Breast epithelium (tissue), 4 donors: ENCODE measurements at places on chromosomes 3 and 15.

DNA sequence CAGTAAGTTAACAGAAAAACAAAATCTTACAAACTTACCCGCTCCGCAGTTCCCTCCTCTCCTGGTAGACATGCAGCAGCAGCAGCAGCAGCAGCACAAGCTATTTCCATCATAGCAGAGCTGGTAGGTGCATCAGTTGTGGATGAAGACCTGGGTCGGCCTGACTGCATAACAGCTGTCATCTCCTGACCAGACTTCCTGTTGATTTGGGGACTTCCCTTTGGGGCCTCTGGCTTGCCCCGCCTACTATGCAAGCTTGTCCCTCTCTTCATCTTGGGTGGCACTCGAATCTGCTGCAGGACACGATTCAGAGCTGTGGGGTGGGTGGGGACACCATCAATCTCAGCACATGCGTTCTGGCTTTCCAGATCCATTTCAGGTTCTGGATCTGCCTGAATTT lies 65.7 kb downstream of the TMCC1 start:
- DNase-seq, result no peak
- H3K27ac ChIP-seq, result no peak overlapping the region
- no peaks in the 10 kb centered on the region for H3K36me3 ChIP-seq
- H3K27me3 ChIP-seq, result no peaks in the 10 kb centered on the region
- no peak overlapping the region for H3K4me3 ChIP-seq
- no peaks in the 10 kb centered on the region for H3K4me1 ChIP-seq

GRCh38 chr15:43527802-43528541 lies 10.6 kb downstream of the MAP1A start:
- H3K4me1 ChIP-seq, result no peaks in the 10 kb centered on the region
- H3K4me3 ChIP-seq, result no peak overlapping the region
- no peak overlapping the region for H3K27ac ChIP-seq
- H3K27me3 ChIP-seq, result no peaks in the 10 kb centered on the region
- DNase-seq, result no peak
- no peaks in the 10 kb centered on the region for H3K36me3 ChIP-seq

GRCh38 chr3:4907050-4907449 lies 72.2 kb upstream of the BHLHE40 start:
- no peaks in the 10 kb centered on the region for H3K36me3 ChIP-seq
- no peak for DNase-seq
- H3K4me3 ChIP-seq, result no peak overlapping the region
- no peaks in the 10 kb centered on the region for H3K4me1 ChIP-seq
- no peaks in the 10 kb centered on the region for H3K27me3 ChIP-seq

- H3K36me3 ChIP-seq, result no peaks in the 10 kb centered on the region
- no peaks in the 10 kb centered on the region for H3K27me3 ChIP-seq
- no peak for DNase-seq
- no peaks in the 10 kb centered on the region for H3K4me1 ChIP-seq
Measured at GRCh38 chr15:100252779-100253417, 88.9 kb downstream of the ADAMTS17 start.

- no peaks in the 10 kb centered on the region for H3K4me1 ChIP-seq
- DNase-seq, result no peak
- H3K27ac ChIP-seq, result peak overlapping the region; percentile 48
- H3K27me3 ChIP-seq, result no peaks in the 10 kb centered on the region
Measured at GRCh38 chr3:141076797-141077571, 25.8 kb downstream of the SPSB4 start.

DNA sequence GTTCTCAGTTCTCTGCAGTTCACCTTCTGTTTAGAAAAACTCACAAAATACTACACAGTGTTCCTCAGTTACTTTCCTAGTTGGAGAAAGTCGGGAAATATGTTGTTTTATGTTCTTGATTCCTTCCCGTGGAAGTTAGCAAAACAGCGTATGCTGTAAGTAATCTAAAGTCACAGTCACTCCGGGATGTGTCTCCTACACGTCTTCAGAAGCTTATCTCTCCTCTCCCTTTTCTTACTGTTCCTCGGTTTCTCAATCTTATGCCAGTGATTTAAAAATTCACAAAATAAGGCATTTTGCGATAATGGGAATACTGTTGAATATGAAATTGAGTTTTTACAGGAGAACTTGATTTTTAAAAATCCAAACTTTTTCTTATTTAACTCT lies 1.7 kb downstream of the HEG1 start:
- no peak for DNase-seq
- H3K4me3 ChIP-seq, result peak overlapping the region; percentile 75
- H3K27ac ChIP-seq, result peak overlapping the region; percentile 96

GRCh38 chr3:32963871-32964270 lies 12.4 kb downstream of the CCR4 start:
- no peaks in the 10 kb centered on the region for H3K36me3 ChIP-seq
- H3K4me1 ChIP-seq, result no peaks in the 10 kb centered on the region
- H3K27me3 ChIP-seq, result no peaks in the 10 kb centered on the region
- no peak overlapping the region for H3K4me3 ChIP-seq
- H3K27ac ChIP-seq, result no peak overlapping the region
- no peak for DNase-seq

- H3K4me1 ChIP-seq, result no peaks in the 10 kb centered on the region
- H3K4me3 ChIP-seq, result no peak overlapping the region
- H3K27ac ChIP-seq, result no peak overlapping the region
- H3K27me3 ChIP-seq, result no peaks in the 10 kb centered on the region
Measured at GRCh38 chr3:150020527-150020926, 49.8 kb upstream of the PFN2 start.

GRCh38 chr3:16070707-16071106 lies 103.8 kb upstream of the GALNT15 start:
- no peak for DNase-seq
- no peaks in the 10 kb centered on the region for H3K36me3 ChIP-seq
- H3K4me3 ChIP-seq, result no peak overlapping the region
- H3K27me3 ChIP-seq, result no peaks in the 10 kb centered on the region
- no peaks in the 10 kb centered on the region for H3K4me1 ChIP-seq
- no peak overlapping the region for H3K27ac ChIP-seq

DNA sequence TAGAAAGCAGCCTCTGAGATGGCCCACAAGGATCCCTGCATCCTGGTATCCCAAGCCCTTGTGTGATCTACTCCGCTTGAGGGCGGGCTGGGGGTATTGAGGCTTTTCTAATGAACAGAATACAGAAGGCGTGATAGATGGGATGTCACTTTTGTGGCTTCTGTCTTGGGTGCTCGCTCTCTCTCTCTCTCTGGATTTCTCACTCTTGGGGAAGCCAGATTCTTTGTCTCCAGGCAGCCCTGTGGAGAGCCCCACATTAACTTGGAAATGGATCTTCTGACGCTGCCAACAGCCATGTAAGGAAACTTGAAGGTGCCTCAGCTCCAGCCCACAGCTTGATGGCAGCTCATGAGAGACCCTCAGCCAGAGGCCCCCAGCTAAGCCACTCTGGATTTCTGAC lies 26.9 kb upstream of the SEC62 start:
- no peaks in the 10 kb centered on the region for H3K27me3 ChIP-seq
- H3K4me3 ChIP-seq, result no peak overlapping the region
- no peaks in the 10 kb centered on the region for H3K4me1 ChIP-seq
- no peaks in the 10 kb centered on the region for H3K36me3 ChIP-seq
- no peak for DNase-seq

GRCh38 chr15:33314069-33314468 lies 3.3 kb downstream of the RYR3 start:
- H3K4me3 ChIP-seq, result no peak overlapping the region
- H3K36me3 ChIP-seq, result no peaks in the 10 kb centered on the region
- no peak for DNase-seq
- no peaks in the 10 kb centered on the region for H3K4me1 ChIP-seq
- H3K27ac ChIP-seq, result no peak overlapping the region

DNA sequence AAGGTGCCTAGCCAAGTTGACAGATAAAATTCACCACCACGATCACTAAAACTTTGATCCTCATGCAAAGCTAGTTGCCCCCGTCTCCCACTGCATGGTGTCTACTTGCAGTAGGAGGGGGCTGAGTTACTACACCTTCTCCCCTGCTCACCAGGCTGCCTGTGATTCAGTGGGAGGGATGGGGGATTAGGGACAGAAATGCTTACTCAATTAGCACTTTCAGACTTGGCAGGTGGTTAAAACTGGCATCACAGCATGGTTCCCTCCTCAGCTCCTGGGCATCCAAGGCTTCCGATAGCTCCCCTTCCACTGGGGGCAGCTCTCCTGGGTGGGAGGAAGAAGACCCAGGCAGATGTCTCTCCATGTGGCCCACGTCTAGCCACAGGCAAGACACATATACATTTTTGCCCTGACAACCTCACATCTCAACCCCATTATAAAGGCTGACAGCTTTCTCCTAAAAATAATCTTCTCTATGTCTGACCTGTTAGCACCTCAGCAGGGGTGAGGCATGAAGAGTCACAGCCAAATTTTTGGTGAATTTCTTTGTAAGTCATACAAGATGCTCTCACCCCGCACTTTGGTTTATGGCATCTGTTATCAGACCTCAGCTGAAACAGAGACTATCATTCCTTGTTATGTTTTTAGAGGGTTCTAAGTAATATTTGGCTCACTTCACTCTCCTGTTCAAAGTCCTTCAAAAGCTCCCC lies 369.0 kb downstream of the SV2B start:
- DNase-seq, result no peak
- no peaks in the 10 kb centered on the region for H3K4me1 ChIP-seq
- no peaks in the 10 kb centered on the region for H3K36me3 ChIP-seq

DNA sequence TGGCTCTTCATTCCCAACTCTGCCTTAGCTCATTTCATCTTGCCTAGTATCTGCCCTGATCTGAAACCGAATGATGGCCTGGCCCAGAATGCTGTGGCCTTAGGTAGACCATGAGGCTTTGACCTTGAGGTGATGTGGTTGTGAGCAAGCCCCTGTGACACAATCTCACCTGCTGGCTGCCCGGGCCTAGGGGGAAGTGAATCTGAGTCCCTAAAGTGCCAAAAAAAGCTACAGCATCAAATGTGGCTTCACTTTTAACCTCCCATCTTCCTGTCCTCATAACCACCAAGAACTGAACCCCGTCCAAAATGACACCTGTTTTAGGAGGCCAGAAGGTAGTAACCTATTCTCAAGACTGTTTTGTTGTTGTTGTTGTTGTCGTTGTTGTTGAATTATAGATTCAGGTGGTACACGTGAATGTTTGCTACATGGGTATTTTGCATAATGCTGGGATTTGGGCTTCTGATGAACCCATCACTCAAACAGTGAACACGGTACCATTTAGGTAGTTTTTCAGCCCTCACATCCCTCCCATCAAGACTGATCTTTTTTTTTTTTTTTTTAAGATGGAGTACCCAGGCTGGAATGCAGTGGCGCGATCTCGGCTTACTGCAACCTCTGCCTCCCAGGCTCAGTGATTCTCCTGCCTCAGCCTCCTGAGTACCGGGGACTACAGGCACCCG lies 54.6 kb downstream of the MCCC1 start:
- no peaks in the 10 kb centered on the region for H3K36me3 ChIP-seq
- H3K4me3 ChIP-seq, result no peak overlapping the region
- no peaks in the 10 kb centered on the region for H3K4me1 ChIP-seq
- no peaks in the 10 kb centered on the region for H3K27me3 ChIP-seq

DNA sequence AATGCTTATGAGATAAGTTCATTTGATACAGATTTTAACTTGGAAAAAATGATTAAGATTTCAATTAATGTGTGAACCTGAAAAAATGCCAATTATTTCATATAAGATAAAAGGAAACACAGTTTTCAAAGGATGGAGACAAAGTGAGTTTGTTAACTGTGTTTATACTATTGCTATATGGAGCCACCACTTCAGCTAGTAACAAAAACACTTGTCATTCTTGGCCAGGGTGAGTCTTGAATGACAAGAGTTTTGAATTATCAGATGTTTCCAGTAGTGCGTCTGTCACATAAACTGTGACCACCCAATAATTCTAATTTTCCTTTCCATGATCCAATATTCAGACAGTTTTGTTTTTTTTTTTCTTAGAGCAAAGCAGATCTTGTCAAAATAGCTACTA lies 78.0 kb upstream of the GADL1 start:
- no peak overlapping the region for H3K4me3 ChIP-seq
- no peaks in the 10 kb centered on the region for H3K27me3 ChIP-seq
- no peaks in the 10 kb centered on the region for H3K36me3 ChIP-seq
- H3K27ac ChIP-seq, result no peak overlapping the region

DNA sequence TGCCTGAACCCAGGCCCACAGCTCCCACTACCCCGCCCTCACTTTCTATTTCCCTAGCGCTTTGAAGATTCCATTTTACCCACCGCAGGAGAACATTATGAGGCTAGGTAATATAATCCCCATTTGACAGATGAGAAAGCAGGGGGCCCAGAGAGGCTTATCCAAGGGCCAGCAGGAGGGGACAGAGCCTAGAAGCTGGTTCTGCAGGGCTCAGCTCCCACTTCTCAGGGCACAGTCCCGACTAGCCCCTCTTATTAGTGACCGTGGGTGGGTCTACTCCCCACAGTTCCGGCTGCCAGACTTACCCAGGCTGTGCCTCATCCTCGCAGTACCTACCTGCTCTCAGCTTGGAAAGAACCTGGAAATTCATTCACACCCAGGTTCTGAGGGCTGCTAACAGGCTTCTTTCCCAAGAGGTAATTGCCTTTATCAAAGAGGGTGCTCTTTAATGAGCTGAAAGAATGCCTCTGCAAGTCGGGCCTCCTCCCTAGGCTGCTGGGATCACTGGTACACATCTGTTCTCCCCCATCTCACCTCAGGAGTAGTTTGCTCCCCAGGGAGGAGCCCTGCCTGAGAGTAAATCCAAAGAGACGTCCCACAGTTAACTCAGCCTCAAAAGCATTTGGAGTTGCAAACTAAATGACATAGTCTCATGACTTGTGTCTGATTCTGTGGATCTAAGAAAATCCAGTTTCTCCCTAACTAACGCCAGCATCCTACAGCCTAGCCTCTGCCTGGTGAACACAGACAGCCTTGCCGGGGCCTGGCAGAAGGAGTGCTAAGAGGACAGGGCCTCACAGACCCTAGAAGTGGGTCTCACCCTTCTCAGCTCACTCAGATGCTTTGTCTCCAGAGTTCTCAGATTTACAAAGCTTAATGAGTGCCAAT lies 125.0 kb downstream of the CHSY1 start:
- H3K4me3 ChIP-seq, result no peak overlapping the region
- H3K27me3 ChIP-seq, result no peaks in the 10 kb centered on the region
- H3K4me1 ChIP-seq, result no peaks in the 10 kb centered on the region
- no peaks in the 10 kb centered on the region for H3K36me3 ChIP-seq
- peak overlapping the region; percentile 72 for H3K27ac ChIP-seq

GRCh38 chr3:117914540-117915100 lies 1120.0 kb downstream of the IGSF11 start:
- no peak for DNase-seq
- no peaks in the 10 kb centered on the region for H3K27me3 ChIP-seq
- H3K4me3 ChIP-seq, result no peak overlapping the region

- no peak overlapping the region for H3K4me3 ChIP-seq
- no peaks in the 10 kb centered on the region for H3K4me1 ChIP-seq
- H3K27me3 ChIP-seq, result no peaks in the 10 kb centered on the region
- no peaks in the 10 kb centered on the region for H3K36me3 ChIP-seq
- DNase-seq, result no peak
Measured at GRCh38 chr3:8653800-8654408, 9.3 kb upstream of the SSUH2 start.
